DMS79 (cell line): ENCODE measurements at places on chromosomes 3 and 15.

GRCh38 chr15:97747342-97747741, 213.2 kb upstream of the ARRDC4 start:
- DNase-seq = no peak

GRCh38 chr15:68012911-68013310, 41.2 kb upstream of the PIAS1 start:
- DNase-seq = no peak

GRCh38 chr15:42721016-42721415, 15.9 kb downstream of the CDAN1 start:
- DNase-seq = no peak

DNA sequence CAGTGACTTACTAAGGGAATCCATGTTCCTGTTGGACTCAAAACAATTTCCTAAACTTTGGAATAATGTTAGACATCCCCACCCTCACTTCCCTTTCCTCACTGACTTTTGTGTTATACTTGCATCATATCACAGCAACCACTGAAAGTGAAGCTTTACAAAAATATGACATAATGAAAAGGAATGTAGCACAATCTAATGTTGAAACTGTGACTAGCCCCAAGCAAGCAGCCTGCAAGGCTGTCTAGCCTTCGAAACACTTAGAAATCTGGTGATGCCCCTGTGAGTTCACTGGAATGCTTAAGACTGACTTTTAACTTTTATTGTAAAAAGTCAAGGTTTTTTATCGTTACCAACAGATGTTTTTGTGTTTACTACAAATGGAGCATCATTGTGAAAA, 203.7 kb upstream of the ZNF385D start:
- no peak for DNase-seq

DNA sequence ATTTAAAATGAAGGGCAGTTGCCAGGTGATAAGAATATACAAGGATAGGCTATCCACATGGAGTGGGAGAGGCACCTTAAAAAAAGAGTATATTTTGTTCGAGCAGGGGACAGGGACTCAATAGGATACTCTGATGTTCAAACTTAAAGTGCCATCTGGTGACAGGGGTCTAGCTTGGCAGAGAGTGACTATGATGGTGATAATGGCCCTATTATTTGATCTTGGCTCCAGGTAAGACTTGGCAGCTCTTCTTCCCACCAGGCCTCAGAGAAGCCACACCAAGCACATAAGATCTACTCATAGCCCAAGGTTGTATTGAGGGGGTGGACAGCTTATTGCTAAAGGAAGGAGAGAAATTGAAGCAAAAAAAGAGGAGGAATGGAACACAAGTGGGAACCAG, 109.0 kb upstream of the MANF start:
- no peak for DNase-seq

- no peak for DNase-seq
These were observed 5.1 kb downstream of the ACAA1 start for GRCh38 chr3:38131621-38132369.

GRCh38 chr3:146521394-146521793, 23.0 kb downstream of the PLSCR1 start:
- no peak for DNase-seq
